ENCODE measurements at places on chromosomes 2 and 18. TPM values are rescaled to one million over a fixed set of nuclear protein-coding genes. Genes with fewer than 3 reads are reported as not detected.

GRCh38 chr2:195934484-195934883, 134.2 kb downstream of the DNAH7 start:
- no peak for DNase-seq

DNA sequence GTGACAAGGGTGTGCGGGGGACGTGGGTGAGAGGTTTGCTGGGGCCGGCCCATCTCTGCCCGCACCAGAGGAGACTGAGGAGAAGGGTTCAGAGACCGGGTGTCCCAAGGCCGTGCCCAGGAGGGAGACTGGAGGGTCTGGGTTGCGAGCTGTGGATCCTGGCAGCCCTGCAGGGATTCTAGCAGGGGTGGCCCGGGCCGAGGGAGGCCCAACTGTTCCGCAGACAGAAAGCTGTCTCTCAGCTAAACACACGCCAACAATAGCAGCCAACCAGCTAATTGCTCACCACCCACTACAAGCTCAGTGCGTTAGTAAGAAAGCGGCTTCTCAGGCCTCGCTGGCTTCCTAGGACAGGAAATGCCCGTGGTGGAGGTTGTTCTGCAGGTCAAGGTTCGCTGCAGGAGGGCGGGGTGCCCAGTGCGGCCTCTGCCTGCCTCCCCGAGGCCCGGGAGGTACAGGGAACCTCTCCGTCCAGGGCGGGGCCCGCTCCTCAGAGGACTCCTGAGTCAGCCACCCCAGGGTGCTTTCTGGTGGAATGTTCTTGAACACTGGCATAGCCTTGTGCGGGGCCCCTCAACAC, 282.0 kb upstream of the PXDN start:
- no peak for DNase-seq

Gene RAB17
- total RNA-seq: 3.5 TPM

GRCh38 chr18:49621717-49622351, 60.0 kb downstream of the LIPG start:
- peak; percentile 46 for DNase-seq

Gene STPG4
- total RNA-seq: not detected
